ENCODE measurements at places on chromosomes 11 and 22.
A peak's percentile ranks its signal among the peaks of the same experiment; 100 is the strongest.

DNA sequence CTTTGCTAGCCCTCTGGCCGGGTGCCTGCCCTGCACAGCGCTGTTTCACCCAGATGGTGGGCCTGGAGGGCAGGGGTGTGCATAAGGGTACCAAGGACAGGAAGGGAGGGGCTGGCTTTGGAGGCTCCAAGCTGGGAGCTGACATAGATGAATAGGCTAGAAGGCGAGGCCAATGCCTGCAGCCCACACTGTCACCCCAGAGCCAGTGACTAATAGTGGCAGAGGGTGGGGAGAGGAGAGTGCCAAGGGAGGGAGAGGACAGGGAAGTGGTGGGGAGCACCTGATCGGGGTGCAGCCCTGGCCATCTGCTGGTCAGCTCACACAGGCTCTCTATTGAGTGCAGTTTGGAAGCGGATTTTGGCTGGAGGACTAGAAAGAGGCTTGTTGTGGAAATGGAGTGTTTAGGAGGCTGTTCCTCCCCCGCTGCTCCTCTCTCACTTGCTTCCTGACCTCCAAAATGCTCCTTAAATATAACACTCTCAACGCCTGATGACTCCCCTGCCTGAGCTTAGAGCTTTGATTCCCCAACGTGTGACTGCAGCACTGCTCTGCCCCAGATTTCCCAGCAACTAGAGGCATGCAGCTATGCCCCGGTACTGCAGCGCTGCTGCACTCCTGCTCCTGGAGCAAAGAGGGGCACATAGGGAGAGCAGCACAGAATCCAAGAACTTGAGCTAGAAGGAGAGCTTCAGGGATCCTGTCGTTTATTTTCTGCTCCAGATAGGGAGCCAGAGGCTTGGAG is 89.2 kb downstream of the GRAMD1B start:
- DNase-seq = no peak

DNA sequence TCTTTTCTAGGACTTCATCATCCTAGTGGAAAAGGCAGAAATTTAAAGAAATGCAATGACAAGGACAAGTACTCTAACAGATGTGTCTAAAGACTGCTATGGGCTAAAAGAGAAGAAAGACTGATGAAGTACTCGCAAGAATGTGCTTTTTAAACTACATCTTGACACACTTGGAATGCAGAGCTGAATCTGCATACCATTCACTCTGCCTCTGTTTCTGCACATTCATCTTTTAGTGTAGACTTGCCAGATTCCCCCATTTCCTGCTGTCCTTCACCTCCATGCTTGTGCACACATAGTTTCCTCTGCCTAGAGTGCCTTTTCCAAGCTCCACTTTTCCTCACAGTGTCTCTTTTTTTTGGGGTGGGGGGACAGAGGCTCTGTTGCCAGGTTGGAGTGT is 239.0 kb upstream of the CCDC179 start:
- no peak for DNase-seq

DNA sequence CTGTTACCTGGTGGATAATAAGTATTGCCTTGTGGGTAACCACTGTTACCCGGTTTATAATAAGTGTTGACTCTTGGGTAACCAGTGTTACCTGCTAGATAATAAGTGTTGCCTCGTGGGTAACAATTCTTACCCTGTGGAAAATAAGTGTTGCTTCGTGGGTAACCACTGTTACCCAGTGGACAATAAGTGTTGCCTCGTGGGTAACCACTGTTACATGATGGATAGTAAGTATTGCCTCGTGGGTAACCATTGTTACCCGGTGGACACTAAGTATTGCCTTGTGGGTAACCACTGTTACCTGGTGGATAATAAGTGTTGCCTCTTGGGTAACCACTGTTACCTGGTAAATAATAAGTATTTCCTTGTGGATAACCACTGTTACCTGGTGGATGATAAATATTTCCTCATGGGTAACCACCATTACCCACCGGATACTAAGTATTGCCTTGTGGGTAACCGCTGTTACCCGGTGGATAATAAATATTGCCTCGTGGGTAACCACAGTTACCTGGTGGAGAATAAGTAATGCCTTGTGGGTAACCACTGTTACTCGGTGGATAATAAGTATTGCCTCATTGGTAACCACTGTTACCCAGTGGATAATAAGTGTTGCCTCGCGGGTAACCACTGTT is 8.7 kb upstream of the NXPE4 start:
- no peak for DNase-seq

DNA sequence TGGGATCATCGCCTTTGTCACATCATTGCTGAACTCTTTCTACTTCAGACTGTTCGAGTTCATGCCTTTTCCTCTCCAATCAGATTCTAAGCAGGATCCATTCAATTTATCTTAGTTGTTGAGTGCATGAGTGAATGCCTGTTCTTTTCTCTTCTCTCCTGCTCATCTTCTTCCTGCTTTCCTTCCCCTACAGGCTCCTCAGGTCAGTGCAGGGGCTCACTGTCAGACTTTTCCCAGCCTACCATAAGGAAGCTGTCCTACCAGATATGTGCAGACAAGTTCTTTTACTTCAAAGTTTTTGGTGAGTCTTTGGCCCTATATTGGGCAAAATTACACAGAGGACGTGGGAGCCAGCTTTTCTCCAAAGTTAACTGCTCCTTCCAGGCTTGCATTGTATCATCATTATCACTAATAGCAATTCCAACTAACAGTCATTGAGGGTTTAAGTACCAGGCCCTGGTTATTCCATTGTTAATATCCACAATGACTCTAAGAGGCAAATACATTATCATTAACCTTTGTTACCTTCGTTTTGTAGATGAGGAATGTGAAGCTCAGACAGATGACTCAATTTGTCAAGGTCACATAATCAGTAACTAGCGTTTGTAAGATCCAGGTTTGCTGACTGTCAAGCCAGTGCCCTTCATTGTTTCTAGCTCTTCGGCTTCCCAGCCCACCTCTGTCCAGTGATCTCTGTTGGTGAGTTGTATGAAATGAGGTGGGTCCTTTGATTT is 30.4 kb downstream of the OR6Q1 start:
- no peak for DNase-seq

GRCh38 chr11:86160541-86161149 is 83.9 kb upstream of the EED start:
- no peak for DNase-seq

- DNase-seq = no peak
Observed at GRCh38 chr11:111047374-111047773, 198.2 kb upstream of the POU2AF2 start.

DNA sequence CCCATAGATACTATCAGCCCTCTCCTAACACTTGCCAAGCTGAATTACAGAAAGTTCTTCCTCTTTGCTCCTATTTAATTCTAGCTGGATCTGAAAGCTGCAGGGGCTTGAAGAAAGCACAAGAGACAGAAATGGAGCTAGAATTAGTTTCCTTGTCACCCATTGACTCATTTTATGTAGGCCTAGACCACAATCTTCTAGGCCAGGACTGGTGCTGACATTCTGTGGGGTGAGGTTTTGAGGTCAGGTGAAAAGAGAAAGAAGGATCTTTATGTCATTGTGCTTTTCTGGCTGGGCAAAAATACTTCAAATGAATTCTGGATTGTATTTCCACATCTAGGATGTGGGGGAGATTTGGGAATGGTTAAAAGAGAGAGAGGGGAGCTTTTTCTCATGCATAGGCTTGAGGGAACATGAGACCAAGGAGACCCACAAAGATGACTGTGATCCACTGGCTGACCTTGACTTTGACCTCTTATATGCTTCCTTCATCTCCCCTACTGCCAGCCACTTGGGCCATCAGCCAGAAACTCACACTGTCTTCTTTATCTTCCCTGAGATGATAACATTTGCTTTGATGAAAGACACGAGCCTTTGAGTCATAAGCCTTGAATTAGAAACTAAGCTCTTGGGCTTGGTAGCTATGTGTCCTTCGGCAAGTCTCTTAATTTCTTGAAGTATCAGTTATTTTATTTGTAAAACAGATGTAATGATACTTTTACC is 274.9 kb upstream of the CADM1 start:
- no peak for DNase-seq

- no peak for DNase-seq
Observed at GRCh38 chr22:17578136-17578754, 14.9 kb downstream of the SLC25A18 start.

GRCh38 chr11:86421946-86422345 is 47.3 kb downstream of the CCDC81 start:
- DNase-seq = no peak

GRCh38 chr22:22681221-22681739 is 36.9 kb downstream of the GGTLC2 start:
- DNase-seq = peak; percentile 15

DNA sequence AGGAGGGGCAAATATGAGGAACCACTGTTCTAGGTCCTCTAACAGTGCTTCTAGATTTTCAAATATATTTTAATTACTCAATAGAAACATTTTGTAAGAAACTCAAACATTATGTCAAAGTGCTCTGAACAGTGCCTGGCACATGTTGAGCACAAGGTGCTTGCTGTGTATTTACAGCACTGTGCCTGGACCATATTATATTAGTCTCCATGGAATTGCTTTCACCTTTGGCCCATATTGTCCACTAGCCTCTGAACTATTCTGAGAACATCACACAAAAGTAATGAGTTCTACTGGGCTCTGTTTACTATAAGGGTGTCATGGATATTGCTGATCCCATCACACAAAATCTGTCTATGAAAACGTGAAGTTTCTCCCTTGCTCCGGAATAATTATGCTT is 76.7 kb downstream of the PPFIBP2 start:
- DNase-seq = no peak

- DNase-seq = no peak
Observed at GRCh38 chr22:36550701-36551495, 21.9 kb upstream of the EIF3D start.

DNA sequence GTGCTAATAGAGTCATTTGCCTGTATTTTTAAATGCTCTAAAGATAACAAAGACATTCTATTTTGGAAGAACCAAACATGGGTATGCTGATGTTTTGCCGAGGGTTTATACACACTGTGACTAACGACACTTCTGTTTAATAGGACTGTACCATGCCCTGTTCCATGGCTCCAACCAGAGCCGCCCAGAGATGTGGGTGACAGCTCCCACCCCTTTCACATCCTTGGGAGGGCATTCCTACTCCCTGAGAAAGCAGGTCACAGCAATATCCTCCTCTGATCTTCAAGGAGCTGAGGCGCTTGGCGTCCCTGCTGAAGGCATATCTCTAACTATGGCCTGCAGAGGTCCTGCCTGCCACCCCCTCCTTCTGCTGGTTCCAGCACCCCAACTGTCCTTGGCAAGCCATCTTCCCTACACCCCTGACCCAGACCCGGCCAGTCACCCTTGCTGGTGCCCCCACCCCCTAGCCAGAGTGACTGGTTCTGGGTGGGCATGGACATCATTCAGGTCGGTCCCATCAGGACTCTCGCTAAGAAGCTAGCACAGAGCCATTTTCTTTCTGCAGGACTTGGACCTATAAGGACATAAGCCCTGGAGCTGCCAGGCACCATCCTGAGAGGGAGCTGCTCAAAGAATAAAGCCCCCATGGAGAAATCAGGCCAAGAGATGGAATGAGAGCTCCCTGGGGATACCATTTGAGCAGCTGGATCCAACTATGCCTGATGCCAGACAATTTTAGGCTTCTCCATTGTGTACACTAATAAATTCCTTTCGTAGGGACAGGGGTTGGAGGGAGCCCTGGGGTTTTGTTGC is 381.3 kb downstream of the CTTN start:
- DNase-seq = no peak

DNA sequence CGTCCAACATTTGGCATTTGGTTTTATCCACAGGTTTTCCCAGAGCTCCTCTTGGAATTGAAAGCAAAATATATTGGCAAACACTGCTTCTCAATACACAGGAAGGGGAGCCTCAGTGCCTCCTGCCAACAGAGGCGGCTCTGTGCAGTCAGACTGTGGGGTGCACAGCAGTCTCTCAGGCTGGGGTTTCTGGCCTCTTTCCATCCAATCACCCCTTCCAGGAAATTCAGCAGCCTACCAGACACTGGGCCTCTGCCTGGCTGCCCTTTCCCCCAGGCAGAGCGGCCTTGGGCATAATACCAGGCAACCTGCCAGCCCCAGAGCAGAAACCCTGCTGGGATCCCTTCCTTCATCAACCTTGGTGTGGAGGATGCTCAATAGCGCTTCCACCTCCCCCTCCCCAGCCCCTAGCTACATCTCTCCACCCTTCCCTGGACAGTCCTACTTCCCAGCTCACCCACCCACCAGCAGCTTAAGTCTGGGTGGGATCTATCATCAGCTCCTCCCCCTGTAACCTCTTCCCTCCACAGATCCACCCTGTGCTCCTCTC is 17.8 kb upstream of the RAPSN start:
- DNase-seq = no peak

DNA sequence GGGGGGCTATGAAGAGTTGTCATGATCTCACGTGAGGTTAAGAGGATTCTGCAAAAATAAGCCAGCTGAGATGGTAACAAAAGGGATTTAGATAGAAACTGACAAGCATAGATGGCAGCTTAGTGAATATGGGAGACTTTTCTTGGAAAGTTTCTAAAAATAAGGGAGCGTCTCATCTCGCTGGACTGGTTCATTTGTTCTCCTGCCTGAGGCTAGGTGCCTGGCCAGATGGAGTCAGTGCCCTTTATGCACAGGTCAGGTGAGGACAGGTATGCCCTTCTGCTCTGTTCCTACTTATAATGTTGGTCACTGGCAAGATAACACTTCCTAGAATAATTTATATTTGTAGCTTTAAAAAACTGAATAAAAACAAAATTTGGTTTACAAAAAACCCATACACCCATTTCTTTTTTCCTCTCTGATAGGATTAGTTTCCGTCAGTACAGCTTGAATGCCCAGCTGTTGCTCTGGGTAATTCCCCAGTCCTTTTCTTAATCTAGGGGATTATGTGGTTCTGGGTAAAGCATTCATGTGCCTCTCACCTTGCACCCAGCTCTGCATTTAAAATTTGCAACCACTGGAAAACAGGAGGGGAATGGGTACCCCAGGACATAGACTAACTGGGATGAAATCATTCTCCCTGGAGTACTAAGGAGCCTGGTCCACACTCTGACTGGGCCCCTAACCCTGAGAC is 90.0 kb downstream of the AMOTL1 start:
- DNase-seq = no peak

GRCh38 chr22:45212992-45213751 is 27.5 kb downstream of the KIAA0930 start:
- DNase-seq = no peak

DNA sequence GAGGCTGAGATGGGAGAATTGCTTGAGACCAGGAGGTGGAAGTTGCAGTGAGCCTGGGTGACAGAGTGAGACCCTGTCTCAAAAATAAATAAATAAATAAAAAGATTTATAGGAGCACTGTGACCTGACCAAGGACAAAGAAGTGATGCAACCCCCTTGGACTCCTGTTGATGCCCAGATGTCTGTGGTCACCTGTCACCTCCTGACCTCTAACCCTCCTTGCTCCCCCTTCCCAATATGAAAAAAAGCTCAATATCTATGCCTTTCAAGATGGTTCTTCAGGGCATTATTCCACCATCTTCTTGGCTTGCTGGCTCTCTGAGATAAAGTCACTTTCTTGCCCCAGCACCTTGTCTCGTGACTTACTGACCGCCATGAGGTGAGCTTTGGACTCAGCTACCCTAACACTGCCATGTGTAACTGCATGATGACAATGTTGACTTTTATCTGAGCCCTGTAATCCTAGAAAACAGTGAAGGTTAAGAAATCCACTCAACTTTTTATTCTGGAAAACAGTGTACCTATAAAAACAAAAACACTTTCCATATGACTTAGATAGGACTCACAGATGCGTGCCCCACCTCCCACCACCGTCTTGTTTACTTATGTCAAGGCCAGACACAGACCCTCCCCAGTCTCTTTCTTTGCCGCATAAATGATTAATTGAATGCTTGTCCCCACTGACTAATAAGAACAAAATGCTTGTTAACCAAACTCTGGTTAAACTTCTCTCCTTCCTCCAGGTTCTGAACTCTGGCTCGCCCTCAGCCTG is 360.5 kb downstream of the BUD13 start:
- DNase-seq = no peak
